Muscle of arm (tissue), 14 donors: ENCODE measurements at places on chromosomes 4 and X.

- no peak for DNase-seq
These were observed 245.8 kb upstream of the SMIM31 start for GRCh38 chr4:164508097-164508496.

DNA sequence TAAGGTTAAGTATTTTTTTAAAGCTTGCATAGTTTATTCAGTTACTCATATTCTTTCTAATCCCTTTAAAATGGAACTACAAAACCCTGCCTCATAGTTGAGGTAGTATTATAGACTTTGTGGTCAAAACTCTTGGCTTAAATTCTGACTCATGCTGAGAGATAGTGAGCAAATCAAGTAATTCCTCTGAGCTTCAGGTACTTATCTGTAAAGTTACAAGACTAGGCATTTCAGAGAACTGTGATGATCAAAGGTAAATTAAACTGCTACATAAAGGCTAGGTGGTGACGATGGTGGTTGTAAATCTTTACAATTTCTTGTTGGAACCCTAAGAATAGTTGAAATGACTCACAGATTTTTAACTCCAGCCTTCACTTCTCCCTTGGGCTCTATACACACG is 3.2 kb upstream of the CLOCK start:
- DNase-seq = no peak

GRCh38 chr4:136939781-136940180 is 592.5 kb downstream of the PCDH18 start:
- no peak for DNase-seq

DNA sequence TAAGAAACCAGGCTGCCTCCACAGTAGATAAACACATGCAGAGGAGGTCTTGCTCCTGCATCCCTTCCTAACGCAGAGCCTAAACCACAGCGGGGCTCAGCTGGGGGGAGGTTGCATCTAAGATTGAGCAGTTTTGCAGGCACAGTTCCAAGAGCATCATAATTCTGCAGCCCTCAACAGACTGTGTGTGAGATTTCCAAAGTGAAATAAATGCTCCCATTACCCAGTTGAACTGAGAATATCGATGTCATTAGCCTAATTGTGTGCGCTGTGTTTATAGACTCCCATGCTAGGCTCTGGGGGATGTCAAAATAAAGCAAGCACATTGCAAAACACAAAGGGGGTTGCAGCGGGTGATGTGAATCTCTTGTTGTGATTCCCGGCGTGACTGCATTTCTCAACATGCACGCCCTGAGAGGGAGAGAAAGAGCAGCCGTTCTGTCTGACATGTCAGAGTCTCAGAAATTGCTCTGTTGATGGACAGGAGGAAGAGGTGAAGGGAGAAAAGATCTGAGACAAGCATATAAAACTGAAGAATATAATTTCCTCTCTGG is 150.0 kb upstream of the PSAPL1 start:
- DNase-seq = no peak

DNA sequence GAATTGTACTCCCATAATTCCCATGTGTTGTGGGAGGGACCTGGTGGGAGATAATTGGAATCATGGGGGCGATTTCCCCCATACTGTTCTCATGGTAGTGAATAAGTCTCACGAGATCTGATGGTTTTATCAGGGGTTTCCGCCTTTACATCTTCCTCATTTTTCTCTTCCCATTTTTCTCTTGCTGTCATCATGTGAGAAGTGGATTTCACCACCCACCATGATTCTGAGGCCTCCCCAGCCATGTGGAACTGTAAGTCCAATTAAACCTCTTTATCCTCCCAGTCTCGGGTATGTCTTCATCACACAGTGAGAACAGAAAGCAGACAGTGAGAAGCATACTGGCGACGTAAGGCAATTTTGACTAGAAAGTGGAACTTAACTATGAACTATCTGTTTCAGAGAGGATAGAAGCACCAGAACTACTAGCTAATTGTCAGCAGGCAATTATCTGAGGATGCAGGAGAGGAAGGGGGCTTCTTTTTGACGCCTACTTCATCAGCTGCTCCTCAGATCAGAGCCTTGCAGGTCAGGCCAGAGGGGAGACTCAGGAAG is 8.5 kb upstream of the GPR50 start:
- DNase-seq = no peak

DNA sequence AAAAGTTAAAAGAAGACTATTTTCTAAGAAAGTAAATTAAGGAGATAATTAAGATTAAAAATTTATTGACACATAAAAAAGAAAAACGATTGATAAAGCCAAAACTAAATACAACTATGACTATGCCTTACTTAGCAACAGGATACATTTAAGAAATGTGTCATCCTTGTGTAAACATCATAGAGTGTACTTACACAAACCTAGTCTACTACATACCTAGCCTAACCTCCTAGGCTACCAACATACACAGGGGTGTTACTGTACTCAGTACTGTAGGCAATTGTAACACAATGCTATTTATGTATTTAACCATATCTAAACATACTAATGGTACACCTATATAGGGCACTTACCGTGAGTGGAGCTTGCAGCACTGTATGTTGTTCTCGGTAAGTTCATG is 108.3 kb downstream of the ANXA10 start:
- no peak for DNase-seq

- DNase-seq = no peak
These were observed 58.5 kb downstream of the PRPS1 start for GRCh38 chrX:107686792-107687191.

DNA sequence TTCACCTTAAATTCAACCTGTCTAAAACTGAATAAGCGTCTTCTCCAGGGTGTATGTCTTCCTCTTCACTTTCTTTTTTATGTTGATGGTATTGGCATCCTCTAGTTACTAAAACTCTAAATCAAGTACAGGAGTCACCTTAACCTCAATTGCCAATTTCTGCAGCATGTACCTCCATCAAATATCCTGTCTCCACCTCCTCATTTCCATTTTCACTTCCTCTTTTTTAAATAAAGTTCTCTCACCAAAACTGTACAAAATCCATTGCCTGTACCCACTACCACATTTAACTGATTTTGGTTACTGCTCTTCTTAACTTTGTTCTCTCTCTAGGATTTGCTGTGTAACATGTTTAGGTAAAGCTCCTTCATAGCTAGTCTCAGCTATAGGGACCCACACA is 9.2 kb upstream of the NPFFR2 start:
- DNase-seq = no peak

GRCh38 chr4:83326546-83326945 is 8.1 kb downstream of the HPSE start:
- DNase-seq = no peak

DNA sequence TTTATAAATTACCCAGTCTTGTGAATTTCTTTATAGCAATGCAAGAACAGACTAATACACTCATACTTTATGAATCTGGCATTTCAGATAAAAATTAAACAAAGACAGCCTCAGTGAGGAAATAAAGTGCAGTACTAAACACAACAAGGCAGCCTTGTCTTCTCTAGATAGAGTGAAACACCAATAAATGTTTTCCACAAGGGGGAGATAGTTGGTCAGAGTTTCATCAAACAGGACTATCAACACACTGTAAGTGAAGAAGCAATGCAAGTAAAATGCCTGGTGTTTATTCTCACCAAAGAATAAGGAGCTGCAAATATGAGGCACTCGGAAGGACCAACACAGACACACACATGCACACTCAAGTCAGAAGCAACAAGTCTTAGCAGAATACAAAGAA is 62.8 kb downstream of the FAM9B start:
- DNase-seq = peak; percentile 7

DNA sequence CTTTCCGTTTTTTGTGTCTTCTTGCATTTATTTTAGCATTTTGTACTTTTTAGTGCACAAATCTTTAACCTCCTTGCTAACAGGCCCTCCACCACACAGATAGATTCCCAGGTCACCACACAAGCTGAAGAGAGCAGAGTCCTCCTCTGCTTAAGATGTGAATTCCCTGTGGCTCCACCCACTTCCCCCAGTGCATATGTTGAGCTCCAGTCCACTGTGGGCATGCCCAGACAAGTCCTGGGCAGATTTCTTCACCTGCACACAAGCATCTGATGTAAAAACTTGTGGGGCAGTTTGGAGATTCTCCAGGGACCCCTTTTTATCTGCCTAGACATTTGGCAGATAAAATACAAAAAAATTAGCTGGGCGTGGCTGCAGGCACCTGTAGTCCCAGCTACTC is 19.8 kb upstream of the PASD1 start:
- no peak for DNase-seq

GRCh38 chrX:45771114-45771513 is 570.4 kb upstream of the DIPK2B start:
- DNase-seq = no peak

DNA sequence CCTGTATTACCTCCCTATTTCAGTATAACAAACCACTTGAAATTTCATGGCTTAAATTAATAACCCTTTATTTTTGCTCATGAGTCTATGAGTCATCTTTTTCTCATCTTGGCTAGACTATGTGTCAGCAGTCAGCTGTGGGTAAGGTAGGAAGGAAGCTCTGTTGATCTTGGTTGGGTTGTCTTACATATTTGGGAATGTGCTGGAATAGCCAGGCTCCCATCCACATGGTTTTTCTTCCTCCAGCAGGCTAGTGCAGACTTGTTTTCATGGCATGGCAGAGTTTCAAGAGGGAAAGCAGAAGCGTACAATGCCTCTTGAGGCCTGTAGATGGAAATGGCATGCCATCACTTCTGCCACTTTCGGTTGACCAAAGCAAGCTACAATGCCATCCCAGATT is 89.7 kb downstream of the LINC00632 start:
- DNase-seq = no peak

- DNase-seq = no peak
These were observed 59.6 kb downstream of the STK32B start for GRCh38 chr4:5110901-5111300.
